Liver (tissue), 10 donors: ENCODE measurements at places on chromosomes 2 and 18.

- no peak for DNase-seq
Measured at GRCh38 chr18:23758281-23758680, 69.0 kb downstream of the LAMA3 start.

GRCh38 chr18:24104486-24104885 lies 34.4 kb upstream of the CABYR start:
- DNase-seq, result no peak

GRCh38 chr2:74789271-74789670 lies 44.7 kb upstream of the HK2 start:
- DNase-seq, result no peak

- no peak for DNase-seq
Measured at GRCh38 chr2:105034170-105034569, 3.7 kb upstream of the MRPS9 start.

DNA sequence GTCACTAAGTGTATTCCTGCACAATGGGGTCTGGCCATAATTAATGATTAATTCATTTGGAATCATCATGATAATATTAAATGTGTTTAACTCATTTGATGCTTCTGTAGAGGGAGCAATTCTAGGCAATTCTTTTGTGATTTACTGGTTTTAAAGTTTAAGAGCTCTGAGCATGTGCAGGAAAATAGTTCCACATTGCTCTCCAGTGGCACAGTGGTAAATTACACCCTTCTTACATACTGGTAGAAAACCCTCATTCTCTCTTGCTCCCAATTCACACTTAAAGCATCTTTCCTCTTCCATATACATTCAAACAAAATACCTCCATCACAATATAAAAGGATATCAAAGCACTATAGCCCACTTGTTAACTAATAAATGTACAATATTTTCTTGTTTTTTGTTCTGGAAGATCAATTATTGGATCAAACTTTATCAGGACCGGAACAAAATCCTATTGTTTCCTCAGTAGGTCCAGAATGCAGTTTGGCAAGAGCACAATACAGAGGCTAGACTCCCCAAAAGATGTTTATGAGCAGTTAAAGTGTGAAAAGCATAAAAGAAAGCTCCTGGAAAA lies 844.3 kb downstream of the MBD2 start:
- no peak for DNase-seq

DNA sequence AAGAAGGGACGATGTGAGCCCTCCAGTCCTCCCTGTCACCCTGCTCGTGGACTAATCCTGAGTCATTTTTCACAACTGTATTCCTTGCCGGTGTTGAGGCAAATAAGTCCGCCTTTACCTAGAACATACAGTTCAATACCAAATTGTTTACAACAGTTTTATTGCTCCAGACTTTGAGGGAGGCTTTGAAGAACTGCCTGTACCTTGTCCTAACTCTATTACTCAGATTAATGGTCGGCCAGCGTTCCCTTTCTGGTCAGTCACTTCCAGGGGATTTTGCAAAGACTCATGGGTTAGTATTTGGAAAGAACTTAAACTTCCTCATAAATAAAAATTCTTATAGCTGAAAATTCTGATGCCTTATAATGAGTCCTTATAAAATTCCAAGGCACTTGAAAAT lies 85.1 kb upstream of the ZNF532 start:
- no peak for DNase-seq

DNA sequence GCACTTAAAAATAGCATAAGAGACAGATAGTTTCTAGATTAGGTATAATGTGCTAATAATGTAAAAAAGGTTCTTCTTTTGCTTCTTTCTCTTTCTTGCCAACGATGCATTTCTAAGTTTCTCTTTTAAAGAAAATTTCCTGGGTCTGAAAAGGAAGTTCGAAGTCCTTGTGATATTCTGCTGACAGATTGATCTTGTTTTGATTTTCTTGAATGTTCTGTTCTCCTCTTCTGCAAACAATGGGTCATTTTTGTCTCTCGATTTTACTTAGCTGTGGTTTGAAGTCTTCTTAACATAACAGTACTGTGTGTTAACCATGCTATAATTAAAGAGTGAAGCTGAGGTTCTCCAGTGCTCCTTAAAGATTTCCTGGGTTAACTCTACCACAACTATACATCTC lies 61.1 kb upstream of the ACYP2 start:
- no peak for DNase-seq

GRCh38 chr2:61074100-61074499 lies 8.4 kb downstream of the SANBR start:
- no peak for DNase-seq

- no peak for DNase-seq
Measured at GRCh38 chr2:217939220-217939619, 63.6 kb downstream of the TNS1 start.

- no peak for DNase-seq
Measured at GRCh38 chr18:631560-631959, 25.9 kb upstream of the TYMS start.

DNA sequence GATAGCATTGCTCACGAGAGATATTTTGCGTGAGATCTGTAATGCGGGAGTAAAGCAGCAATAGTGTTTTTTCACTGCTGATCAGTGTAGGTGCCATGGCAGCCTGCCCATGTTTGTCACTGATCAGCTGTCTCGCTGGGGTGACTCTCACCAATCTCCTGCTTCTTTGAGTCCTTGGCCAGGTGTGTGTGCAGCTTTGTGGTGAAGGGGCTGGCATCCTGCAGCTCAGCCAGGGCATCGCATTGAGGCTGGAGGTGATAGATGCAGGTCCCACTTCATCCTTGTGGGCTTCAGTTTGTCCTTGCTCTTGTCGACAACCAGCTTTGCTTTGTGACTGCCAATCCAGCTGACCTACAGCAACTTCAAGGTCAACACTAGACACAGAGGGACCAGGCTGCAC lies 258.3 kb upstream of the CXCR4 start:
- no peak for DNase-seq

- no peak for DNase-seq
Measured at GRCh38 chr18:9177031-9177430, 40.5 kb downstream of the ANKRD12 start.

GRCh38 chr2:119723186-119723585 lies 36.5 kb upstream of the PTPN4 start:
- no peak for DNase-seq

DNA sequence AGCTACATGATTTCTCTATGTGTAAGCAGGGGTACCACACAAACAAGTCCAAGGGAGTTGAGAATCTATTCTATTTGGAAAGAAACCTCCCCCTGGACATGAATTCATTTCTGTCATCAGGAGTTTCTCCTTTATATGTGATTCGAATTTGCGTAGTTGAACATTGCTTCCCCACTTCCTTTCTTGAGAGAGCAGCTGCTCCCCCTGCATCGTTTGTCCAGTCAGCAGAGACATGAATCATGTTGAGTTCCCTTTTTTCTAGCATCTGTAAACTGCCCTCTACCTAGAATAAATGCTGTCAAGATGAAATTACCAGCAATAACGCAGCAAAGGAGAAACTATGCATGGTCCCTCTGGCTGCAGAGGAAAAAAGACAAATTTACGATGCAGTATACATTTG lies 73.8 kb downstream of the KIF5C start:
- DNase-seq, result no peak

GRCh38 chr2:207131594-207131993 lies 34.2 kb downstream of the KLF7 start:
- no peak for DNase-seq

GRCh38 chr2:27118525-27119329 lies at the start of gene CGREF1:
Gene CGREF1 (minus strand): TSS chr2:27119128. CDS start chr2:27104366, 14,762 bp downstream.
- no peak for DNase-seq

DNA sequence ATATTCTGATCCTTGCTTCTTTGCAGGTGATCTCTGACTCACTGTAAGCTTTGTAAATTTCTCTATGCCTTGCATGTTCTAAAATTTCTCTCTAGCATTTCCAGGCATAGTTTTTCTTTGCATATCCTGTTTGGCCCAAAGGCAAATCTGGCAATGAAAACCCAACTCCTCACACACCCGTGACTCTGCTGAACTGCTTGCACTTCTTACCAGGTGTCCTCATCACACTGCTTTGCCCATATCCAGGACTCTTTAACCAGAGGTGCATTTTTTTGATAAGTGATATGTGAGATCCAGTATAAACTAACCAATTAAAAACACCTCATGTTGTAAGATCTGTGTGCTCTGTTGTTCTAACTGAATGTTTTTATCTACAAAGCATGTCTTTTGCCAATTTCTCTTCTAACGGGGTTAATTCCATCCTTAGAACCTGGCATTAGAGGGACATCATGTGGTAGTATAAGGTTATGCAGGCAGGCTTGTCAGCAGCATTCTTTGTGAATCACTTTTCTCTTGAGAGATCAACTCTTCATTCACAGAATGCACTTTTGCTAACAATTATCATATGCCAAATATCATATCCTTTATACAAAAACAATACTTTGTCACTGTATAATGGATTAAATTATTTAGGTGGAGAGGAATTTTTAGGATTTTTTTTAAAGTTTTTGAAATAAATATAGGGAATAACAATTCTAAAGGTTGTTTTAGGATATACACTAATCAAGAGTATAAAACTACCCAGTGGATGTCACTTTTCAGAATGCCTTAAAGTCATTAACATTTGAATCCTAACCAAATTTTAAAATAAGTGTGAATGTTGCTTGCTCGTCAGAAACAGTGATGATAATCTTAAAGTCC lies 20.8 kb upstream of the TMX3 start:
- no peak for DNase-seq

- DNase-seq, result no peak
Measured at GRCh38 chr18:37987901-37988300, 422.3 kb upstream of the CELF4 start.

DNA sequence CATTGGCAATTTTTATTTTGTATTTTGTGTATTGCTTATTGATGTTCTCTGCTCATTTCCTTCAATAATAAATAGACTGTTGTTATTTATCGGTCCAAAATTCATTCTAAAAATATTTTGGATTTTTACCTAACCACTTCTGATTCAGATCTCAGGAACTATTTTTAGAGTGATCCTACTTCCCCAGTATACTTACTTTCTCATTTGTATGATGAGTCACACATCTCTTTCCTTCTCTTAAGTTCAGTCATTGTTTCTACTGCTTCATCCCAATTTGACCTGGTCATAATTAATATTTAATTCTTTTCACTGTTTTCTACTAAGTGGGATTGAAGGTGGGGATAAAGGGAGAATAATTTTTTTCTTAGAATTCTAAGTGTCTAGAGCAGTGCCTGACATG lies 75.1 kb downstream of the AGPS start:
- no peak for DNase-seq

DNA sequence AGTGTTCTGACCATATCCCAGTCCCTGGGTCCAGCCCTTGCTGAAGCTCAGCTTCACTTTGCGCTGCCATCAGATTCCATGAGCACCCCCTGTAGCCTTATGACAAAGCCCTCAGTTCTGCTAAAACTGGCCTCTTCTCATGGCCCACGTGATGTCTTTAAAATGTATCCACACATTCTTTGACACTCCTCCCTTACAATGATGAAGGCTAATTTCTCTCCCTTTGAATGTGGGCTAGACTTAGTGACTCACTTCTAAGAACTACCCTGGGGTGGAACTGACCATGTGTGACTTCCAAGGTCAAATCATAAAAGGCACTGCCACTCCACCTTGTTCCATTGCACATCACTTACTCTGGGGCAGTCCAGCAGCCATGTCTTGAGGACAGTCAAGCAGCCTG lies 45.4 kb upstream of the GORASP2 start:
- DNase-seq, result no peak

- DNase-seq, result no peak
Measured at GRCh38 chr18:2903006-2903405, 56.2 kb downstream of the EMILIN2 start.

GRCh38 chr2:108986916-108987510 lies 2.0 kb downstream of the EDAR start:
- DNase-seq, result no peak

DNA sequence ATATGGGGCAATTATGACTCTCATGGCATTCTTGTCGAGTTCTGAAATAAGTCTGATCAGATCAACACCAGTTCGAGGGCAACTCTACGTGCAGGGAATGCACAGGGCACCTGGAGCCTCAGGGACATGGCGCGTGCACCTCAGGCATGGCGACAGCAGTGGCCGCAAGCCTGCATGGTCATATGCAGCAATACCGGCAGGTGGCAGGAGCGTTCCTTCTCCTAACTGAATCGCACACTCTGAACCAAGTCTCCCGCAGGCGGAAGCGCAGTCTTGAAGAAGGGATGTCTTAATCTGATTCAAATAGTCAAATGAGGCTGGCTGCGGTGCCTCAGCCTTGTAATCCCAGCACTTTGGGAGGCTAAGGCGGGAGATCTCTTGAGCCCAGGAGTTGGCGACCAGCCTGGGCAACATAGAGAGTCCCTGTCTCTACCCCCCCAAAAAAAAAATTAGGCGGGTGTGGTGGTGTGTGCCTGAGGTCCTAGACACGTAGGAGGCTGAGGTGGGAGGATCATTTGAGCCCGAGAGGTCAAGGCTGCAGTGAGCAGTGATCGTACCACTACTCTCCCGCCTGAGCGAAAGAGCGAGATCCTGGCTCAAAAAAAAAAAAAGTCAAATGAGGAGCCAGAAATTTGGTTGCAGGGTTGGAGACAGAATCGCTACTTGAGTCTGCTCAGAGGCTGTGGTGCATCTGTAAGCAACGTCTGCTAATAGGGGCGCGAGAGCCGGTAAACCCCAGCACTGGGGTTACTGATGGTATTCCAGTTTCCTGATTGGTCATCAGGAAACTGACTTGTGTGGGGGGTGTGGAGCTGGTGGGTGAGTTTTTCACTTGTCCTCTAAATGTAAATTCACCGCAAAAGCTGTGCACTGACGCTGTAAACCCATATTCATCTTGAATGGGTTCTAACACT lies 28.8 kb downstream of the FHL2 start:
- peak; percentile 84 for DNase-seq

DNA sequence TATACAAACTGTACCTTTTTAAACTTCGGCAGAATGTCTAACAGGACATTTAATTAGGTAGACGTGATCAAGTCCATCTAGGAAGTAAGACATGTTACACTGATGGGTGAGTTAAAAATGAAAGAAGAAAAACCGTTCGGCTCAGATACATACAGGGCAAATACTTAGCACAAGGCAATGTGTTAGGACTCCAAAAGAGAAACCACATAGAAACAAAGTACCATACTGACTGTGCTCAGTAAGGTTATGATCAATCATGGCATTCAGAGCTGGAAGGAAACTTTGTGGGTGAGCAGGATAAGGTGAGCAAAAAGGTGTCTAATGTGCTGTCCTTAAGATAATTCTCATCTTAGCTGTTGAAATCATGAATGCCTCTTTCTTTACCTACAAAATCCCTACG lies 211.9 kb downstream of the STK39 start:
- no peak for DNase-seq

- DNase-seq, result no peak
Measured at GRCh38 chr2:201915446-201915845, 109.1 kb downstream of the CDK15 start.

DNA sequence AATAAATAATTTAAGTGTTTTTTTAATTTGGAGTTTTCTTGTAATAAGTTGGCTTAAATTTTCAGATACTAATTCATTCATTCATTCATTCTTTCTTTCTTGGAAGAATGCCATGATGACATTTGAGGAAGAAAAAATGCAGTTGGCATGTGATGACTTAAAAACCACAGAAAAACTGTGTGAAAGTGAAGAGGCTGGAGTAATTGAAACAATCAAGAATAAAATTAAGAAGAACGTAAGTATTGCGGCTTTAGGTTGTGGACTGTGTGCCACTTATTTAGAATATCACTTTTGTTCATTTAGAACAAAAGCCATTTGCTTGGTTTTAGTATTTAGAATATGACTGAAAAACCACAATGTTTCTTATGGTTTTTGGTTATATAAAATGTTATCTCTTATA lies 51.4 kb downstream of the TTC39C start:
- DNase-seq, result no peak

GRCh38 chr2:214450118-214450894 lies 39.5 kb downstream of the VWC2L start:
- no peak for DNase-seq

GRCh38 chr2:4107179-4107578 lies 403.8 kb downstream of the DCDC2C start:
- no peak for DNase-seq

- DNase-seq, result no peak
Measured at GRCh38 chr18:36572135-36572856, 256.5 kb downstream of the TPGS2 start.
